ENCODE measurements at places on chromosomes 11 and 22. TPM values are rescaled to one million over a fixed set of nuclear protein-coding genes. Genes with fewer than 3 reads are reported as not detected.

The ASRGL1 gene
- total RNA-seq = 110 TPM

DNA sequence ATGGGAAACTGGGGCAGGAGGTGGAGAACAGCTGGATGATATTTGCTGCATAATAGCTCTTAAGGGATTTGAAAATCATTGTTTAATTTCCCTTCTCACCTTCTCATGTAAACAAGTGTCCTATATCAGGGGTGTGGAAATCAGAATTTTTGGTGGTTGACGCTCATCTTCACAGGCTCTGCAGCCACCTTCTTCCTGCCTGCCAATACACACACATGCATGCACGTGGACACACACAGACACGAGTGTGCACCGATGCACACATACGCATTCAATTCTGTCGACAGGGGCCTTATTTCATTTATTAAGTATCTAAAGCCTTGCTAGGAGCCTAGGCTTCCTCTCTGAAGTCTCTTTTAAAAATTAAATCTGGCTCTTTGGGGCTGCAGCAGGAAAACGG, 349.4 kb upstream of the NCAM1 start:
- no peak for DNase-seq

- no peak for DNase-seq
Measured at GRCh38 chr11:76637491-76638269, 32.9 kb downstream of the LRRC32 start.

- no peak for DNase-seq
Measured at GRCh38 chr11:114296605-114297372, 590 bp downstream of the NNMT start.

DNA sequence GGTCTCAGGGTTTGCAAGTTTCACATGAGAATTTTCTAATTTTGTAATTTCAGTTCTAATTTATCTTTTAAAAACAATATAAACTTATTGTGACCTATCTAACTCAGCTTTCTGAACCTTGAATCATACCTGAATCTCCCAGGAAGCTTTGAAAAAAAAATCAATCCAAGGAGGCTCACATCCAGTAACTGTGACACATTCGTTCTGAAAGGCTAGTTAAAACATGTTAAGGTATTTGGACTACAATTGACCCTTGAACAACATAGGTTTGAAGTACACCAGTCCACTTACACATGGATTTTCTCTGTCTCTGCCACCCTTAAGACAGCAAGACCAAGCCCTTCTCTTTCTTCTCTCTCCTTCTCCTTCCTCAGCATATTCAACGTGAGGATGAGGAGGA, 40.0 kb downstream of the DDI1 start:
- no peak for DNase-seq

DNA sequence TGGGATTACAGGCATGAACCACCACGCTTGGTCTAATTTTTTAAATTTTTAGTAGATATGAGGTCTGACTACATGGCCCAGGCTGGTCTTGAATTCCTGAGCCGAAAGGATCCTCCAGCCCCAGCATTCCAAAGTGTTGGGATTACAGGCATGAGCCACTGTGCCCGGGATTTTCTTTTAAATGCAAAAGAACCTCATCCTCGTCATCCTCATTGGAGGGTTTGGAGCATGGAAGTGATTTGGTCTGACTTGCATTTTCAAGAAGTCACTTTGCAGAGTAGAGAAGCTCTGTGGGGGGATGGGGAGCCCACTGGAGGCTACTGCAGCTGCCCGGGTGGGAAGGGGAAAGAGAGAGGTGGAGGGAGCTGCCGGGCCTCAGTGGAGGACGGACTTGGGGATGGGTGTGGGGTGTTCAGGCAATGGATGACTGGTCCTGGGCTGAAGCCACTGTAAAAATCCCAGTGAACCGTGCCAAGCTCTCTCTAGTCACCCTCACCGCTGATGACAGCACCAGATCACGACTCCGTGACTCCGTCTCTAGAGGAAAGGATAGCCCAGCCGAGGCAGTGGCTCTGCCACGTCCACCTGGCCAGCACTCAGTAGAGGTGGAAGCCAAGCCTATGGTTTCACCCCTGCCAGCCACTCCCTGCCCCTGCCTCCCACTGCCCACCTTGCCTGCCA, 32.8 kb upstream of the SLC22A12 start:
- no peak for DNase-seq

The PRR33 gene
- not detected for total RNA-seq

The LARGE1 gene
- 65.6 TPM for total RNA-seq

DNA sequence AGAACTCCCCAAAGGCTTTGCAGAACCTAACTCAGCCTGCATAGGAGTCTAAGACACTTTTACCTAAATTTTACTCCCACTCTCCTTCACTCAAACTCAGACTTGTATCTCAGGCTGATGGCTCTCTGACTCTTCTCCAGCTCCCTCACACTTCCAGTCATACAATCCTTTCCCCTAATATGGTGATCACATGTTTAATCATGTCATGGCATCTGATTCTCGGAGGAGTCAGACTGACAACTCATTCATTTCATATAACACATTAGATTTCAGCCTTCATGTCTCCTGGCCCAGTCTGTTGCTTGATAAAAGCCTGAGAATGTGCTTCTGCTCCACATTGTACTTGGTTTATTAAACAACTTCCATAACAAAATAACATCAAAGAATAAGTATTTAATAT, 1503.9 kb upstream of the TENM4 start:
- no peak for DNase-seq

DNA sequence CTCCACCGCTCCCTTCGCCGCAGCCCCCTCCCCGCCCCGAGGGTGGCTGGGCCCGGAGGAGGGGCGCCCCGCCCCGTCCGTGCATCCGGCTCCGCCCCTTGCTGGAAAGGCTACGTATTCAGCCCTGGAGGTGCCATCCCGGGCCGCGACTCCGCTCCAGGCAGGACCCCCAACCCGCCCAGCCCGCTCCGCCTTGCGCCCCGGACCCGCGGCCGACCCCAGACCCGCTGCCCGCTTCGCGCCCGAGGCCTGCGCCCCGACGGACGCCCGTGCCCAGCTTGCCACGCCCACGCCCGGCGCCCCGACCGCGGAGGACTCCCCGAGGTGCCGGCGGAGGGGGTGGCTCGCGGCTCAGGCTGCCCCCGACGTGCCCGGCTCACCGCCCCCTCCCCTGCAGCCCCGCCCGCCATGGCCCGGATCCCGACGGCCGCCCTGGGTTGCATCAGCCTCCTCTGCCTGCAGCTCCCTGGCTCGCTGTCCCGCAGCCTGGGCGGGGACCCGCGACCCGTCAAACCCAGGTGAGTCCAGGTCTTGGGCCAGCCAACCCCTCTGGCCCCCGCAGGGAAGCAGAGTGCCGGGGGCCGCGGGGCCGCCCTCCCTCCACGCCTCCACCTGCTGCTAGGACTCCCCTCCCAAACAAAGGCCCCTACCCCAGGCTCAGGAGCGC, at the start of gene ADM2:
TSS of gene ADM2 (plus strand) at position 104 of the 667 bp plus-strand sequence. CDS start at position 409, 305 bp downstream.
- DNase-seq = no peak

DNA sequence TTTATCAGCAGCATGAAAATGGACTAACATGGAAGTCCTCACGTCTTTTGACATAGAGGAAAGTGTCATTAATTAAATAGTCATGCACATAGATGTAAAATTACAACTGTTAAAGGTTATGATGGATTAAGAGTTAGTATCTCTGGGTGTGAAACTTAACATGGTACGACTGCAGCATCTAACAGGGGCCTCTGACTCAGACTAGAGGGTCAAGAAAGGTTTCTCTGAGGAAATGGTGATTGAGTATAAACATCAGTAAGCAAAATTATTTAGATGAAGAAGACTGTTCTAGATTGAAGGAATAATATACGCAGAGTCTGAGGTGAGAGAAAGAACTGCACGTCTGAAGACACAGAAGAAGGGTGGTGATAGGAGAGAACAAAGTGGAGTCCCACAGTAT, 42.1 kb upstream of the GAB2 start:
- no peak for DNase-seq

DNA sequence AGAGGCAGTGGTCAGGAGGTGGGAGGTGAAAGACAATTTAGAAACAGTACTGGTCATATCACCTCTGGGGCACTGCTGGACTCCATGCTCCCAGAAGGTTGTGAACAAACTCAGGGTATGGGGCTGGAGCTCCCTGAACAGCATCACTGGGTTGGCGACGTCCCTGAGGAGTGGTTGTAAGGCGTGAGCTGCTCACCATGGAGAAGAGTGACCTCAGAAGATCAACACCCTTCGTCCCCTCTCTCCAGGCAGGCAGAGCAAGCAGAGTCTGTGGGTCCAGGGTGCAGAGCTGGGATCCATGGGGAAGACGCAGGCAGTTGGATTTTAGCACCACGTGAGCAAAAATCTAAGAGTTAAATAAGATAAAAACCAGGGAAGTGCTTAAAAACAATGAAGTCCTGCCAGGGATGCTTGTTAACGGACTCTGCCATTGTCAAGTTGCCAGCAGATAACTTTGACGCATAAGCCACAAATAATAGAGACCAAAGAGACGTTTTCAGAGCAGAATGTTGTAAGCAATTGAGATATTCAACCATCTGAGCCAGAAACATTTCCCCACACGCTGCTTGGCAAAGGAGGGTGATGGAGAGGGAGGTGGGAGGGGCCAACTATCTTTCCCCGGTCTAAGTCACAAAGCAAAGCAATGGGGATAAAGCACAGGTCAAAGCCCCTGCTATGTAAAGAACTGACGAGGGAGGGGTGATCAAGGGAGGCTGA, 13.6 kb downstream of the PNPLA5 start:
- DNase-seq = no peak

GRCh38 chr11:34303028-34303570, 54.7 kb downstream of the ABTB2 start:
- DNase-seq = no peak

The GDPD5 gene
- 16.7 TPM for total RNA-seq
